ENCODE measurements at places on chromosomes 6 and 20.

- no peaks in the 10 kb centered on the region for H3K27me3 ChIP-seq
- no peak overlapping the region for H3K4me3 ChIP-seq
- no peaks in the 10 kb centered on the region for H3K36me3 ChIP-seq
- no peaks in the 10 kb centered on the region for H3K4me1 ChIP-seq
- no peak for DNase-seq
Observed at GRCh38 chr6:74780831-74781230, 425.0 kb downstream of the COL12A1 start.

DNA sequence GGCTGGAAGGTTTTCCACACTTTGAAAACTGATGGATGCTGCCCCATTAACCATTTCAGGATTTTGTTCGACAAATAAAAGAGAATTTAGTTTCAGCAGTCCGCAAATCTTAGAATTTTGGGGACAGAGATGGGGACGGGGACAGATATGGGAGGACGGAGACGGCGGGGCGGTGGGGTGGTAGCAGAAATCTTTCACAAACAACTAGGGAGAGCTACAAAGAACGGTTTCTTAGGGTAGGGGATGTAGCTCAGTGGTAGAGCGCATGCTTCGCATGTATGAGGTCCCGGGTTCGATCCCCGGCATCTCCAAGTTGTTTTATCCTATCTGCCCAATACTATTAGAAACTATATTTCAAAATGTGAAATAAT lies 15.1 kb downstream of the HMGN4 start:
- H3K27me3 ChIP-seq = no peaks in the 10 kb centered on the region
- peaks cover 9% of the 10 kb centered on the region for H3K4me1 ChIP-seq
- DNase-seq = peak; percentile 70
- H3K36me3 ChIP-seq = peaks cover 3% of the 10 kb centered on the region
- no peak overlapping the region for H3K4me3 ChIP-seq

- no peak for DNase-seq
- no peaks in the 10 kb centered on the region for H3K4me1 ChIP-seq
- no peak overlapping the region for H3K27ac ChIP-seq
- H3K4me3 ChIP-seq = no peak overlapping the region
- H3K36me3 ChIP-seq = no peaks in the 10 kb centered on the region
- H3K27me3 ChIP-seq = no peaks in the 10 kb centered on the region
Observed at GRCh38 chr6:21752054-21752811, 158.7 kb downstream of the SOX4 start.

- H3K36me3 ChIP-seq = peaks cover 7% of the 10 kb centered on the region
- H3K27ac ChIP-seq = no peak overlapping the region
- peaks cover 12% of the 10 kb centered on the region for H3K4me1 ChIP-seq
- H3K4me3 ChIP-seq = no peak overlapping the region
- H3K27me3 ChIP-seq = no peaks in the 10 kb centered on the region
Observed at GRCh38 chr6:34549026-34549803, 6.9 kb downstream of the SPDEF start.

- H3K36me3 ChIP-seq = no peaks in the 10 kb centered on the region
- no peaks in the 10 kb centered on the region for H3K27me3 ChIP-seq
- no peak overlapping the region for H3K27ac ChIP-seq
- no peak for DNase-seq
- no peak overlapping the region for H3K4me3 ChIP-seq
Observed at GRCh38 chr6:19535351-19535750, 301.8 kb upstream of the ID4 start.

DNA sequence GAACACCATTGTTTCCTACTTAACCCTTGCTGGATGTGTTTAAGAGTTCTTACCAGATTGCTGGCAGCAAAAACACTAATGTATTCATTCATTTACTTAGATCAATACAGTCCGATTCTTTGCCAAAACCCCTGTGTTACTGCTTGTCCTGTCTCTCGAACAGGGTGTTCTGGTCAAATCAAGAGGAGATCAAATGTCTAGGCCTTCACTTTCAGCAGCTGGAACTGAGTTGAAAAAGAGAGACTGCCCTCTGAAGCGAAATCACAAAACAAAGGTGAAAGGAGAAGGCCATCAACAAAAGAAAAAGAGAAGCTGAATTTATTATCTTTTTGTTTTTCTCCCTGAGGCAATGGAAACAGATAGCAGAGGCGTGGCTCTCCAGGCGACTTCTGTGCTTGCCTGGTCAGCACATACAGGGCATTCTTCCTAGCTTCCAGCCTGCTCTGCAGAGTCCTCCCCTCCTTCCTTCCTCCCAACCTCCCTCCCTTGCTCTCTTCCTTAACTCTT lies 44.1 kb upstream of the GCM1 start:
- no peak for DNase-seq
- no peak overlapping the region for H3K27ac ChIP-seq
- H3K27me3 ChIP-seq = no peaks in the 10 kb centered on the region
- H3K36me3 ChIP-seq = peaks cover 7% of the 10 kb centered on the region
- peaks cover 11% of the 10 kb centered on the region for H3K4me1 ChIP-seq

- no peak overlapping the region for H3K27ac ChIP-seq
- no peaks in the 10 kb centered on the region for H3K27me3 ChIP-seq
- H3K36me3 ChIP-seq = no peaks in the 10 kb centered on the region
- peaks cover 14% of the 10 kb centered on the region for H3K4me1 ChIP-seq
- H3K4me3 ChIP-seq = no peak overlapping the region
Observed at GRCh38 chr6:35492974-35493284, 4.0 kb downstream of the TEAD3 start.

DNA sequence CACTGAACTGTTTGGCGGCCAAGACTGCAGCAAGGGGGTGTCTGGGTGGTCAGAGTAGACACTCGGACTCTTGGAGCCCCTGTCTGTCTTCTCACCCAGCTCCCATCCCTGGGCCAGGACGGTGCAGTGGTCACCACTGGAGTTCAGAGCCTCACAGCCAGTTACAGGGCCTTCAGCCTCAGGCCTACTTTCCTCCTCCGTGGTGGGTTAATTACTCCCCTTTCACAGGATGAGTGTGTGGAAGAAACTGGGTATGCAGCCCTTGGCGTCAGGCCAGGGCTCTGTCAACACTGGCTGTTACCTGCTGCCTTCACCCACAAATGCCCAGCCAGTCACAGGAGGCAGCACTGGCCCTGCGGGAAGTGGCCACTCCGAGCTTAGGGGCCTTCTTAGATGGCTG lies 1.8 kb upstream of the YTHDF1 start:
- H3K4me3 ChIP-seq = no peak overlapping the region
- H3K27ac ChIP-seq = no peak overlapping the region
- no peak for DNase-seq
- peaks cover 19% of the 10 kb centered on the region for H3K36me3 ChIP-seq
- H3K27me3 ChIP-seq = peaks cover 8% of the 10 kb centered on the region
- H3K4me1 ChIP-seq = peaks cover 29% of the 10 kb centered on the region

- no peak overlapping the region for H3K4me3 ChIP-seq
- no peaks in the 10 kb centered on the region for H3K36me3 ChIP-seq
- H3K27me3 ChIP-seq = no peaks in the 10 kb centered on the region
- DNase-seq = no peak
- H3K4me1 ChIP-seq = peaks cover 3% of the 10 kb centered on the region
- no peak overlapping the region for H3K27ac ChIP-seq
Observed at GRCh38 chr6:144896289-144896688, 611.2 kb downstream of the UTRN start.

GRCh38 chr6:15621203-15622044 lies 41.4 kb downstream of the DTNBP1 start:
- no peaks in the 10 kb centered on the region for H3K36me3 ChIP-seq
- no peaks in the 10 kb centered on the region for H3K27me3 ChIP-seq
- DNase-seq = no peak
- H3K4me1 ChIP-seq = peaks cover 32% of the 10 kb centered on the region

DNA sequence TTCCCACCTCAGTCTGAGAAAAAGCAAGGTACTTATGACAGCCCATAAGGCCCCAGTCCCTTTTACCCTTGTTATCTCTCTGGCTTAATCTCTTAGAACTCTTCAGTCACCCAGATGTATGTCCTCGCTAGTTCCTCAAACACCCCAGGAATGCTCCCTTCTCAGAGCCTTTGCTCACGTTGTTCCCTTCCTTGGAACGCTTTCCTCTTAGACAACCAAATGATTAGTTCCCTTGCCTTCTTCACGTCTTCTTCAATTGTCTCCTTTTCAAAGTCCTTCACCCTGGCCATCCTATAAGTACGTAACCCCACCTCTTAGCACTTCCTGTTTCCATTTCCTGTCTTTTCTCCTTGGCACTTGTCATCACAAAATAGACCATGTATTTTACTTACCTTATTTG lies 1.1 kb upstream of the APOBEC2 start:
- peaks cover 14% of the 10 kb centered on the region for H3K4me1 ChIP-seq
- peaks cover 7% of the 10 kb centered on the region for H3K36me3 ChIP-seq
- no peaks in the 10 kb centered on the region for H3K27me3 ChIP-seq
- H3K4me3 ChIP-seq = peak overlapping the region; percentile 1
- H3K27ac ChIP-seq = no peak overlapping the region

DNA sequence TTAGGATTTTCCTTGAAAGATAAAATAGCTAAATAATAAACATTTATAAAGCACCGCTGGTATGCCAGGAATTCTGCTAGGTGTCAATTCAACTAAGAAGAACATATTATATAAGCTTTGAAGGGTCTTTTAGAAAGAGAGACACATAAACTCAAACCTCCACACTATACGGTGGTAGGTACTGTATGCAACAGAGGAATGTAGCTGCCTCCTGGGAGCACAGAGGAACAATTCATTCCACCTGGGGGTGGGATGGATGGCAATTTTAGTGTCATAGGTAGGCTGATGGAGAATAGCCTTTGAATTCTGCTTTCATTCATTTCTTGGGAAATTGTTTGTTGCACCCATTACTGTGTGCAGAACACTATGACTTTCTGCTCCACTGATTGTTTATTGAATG lies 447.1 kb upstream of the MAP3K7 start:
- H3K4me1 ChIP-seq = no peaks in the 10 kb centered on the region
- no peaks in the 10 kb centered on the region for H3K27me3 ChIP-seq
- no peak overlapping the region for H3K27ac ChIP-seq
- H3K4me3 ChIP-seq = no peak overlapping the region

GRCh38 chr6:10583509-10583901 lies 62.4 kb downstream of the GCNT2 start:
- DNase-seq = no peak
- peaks cover 2% of the 10 kb centered on the region for H3K4me1 ChIP-seq
- H3K36me3 ChIP-seq = no peaks in the 10 kb centered on the region
- H3K4me3 ChIP-seq = no peak overlapping the region
- no peaks in the 10 kb centered on the region for H3K27me3 ChIP-seq

GRCh38 chr20:14009208-14009607 lies 13.9 kb downstream of the MACROD2 start:
- no peaks in the 10 kb centered on the region for H3K27me3 ChIP-seq
- H3K4me1 ChIP-seq = no peaks in the 10 kb centered on the region
- no peaks in the 10 kb centered on the region for H3K36me3 ChIP-seq
- DNase-seq = no peak

GRCh38 chr20:63577317-63577894 lies 3.4 kb upstream of the HELZ2 start:
- H3K4me3 ChIP-seq = no peak overlapping the region
- no peaks in the 10 kb centered on the region for H3K4me1 ChIP-seq
- H3K36me3 ChIP-seq = peaks cover 3% of the 10 kb centered on the region
- no peak for DNase-seq

- peaks cover 3% of the 10 kb centered on the region for H3K4me1 ChIP-seq
- DNase-seq = no peak
- H3K4me3 ChIP-seq = no peak overlapping the region
- no peaks in the 10 kb centered on the region for H3K36me3 ChIP-seq
- H3K27me3 ChIP-seq = no peaks in the 10 kb centered on the region
- no peak overlapping the region for H3K27ac ChIP-seq
Observed at GRCh38 chr6:108952776-108953486, 104.7 kb downstream of the ARMC2 start.

DNA sequence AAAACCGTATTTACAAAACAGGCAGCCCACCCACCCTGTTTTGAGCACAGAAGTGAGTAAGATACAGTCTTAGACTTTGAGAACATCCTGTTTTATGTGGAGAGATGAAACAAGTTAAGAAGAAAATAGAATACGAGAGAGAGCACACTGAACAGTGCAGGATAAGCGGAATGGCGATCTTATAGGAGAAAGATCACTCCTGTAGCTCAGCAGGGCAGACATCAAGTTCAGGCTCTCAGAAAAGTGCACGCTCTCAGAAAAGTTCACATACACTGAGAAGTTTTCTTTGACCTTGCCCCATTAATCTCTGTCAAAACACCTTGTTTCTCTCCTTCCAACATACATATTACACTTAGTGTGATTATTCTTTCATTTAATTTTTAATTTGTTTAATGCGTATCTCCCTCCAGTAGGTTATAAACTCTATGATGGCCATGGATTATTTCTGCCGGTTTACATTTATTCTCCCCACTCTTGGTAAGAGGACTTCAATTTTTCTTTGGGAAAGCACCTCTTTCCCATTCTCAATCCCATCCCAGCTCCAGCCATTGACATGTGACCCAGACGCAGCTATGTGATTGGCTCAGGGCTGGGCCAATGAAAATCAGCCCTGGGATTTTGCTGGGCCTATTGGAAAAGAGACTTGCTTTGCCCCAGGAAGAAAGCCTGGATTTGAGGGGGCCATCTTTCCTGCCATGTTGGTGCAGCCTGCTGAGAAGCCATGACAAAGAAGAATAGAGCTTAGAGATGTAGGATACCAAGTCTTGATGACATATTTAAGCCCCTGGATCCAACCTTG lies 16.2 kb downstream of the KCNB1 start:
- no peaks in the 10 kb centered on the region for H3K36me3 ChIP-seq
- no peak overlapping the region for H3K4me3 ChIP-seq
- H3K27me3 ChIP-seq = peaks cover 74% of the 10 kb centered on the region
- H3K27ac ChIP-seq = no peak overlapping the region

GRCh38 chr6:25476126-25476525 lies 175.9 kb upstream of the SCGN start:
- no peaks in the 10 kb centered on the region for H3K4me1 ChIP-seq
- no peak overlapping the region for H3K27ac ChIP-seq
- H3K27me3 ChIP-seq = peaks cover 8% of the 10 kb centered on the region
- peaks cover 3% of the 10 kb centered on the region for H3K36me3 ChIP-seq
- DNase-seq = no peak

- H3K4me3 ChIP-seq = no peak overlapping the region
- H3K4me1 ChIP-seq = peaks cover 2% of the 10 kb centered on the region
- no peaks in the 10 kb centered on the region for H3K27me3 ChIP-seq
Observed at GRCh38 chr6:22067122-22067521, 229.7 kb downstream of the PRL start.

- H3K27ac ChIP-seq = no peak overlapping the region
- H3K4me3 ChIP-seq = no peak overlapping the region
- H3K4me1 ChIP-seq = no peaks in the 10 kb centered on the region
- H3K36me3 ChIP-seq = no peaks in the 10 kb centered on the region
- H3K27me3 ChIP-seq = no peaks in the 10 kb centered on the region
- DNase-seq = no peak
Observed at GRCh38 chr6:84428300-84428907, 201.0 kb upstream of the CEP162 start.

- DNase-seq = no peak
- no peak overlapping the region for H3K4me3 ChIP-seq
- peaks cover 5% of the 10 kb centered on the region for H3K4me1 ChIP-seq
- H3K27me3 ChIP-seq = peaks cover 40% of the 10 kb centered on the region
Observed at GRCh38 chr20:53408691-53409446, 184.8 kb downstream of the ZNF217 start.

GRCh38 chr6:170374571-170375444 lies 68.2 kb downstream of the FAM120B start:
- no peak overlapping the region for H3K27ac ChIP-seq
- H3K4me1 ChIP-seq = peaks cover 29% of the 10 kb centered on the region
- no peak overlapping the region for H3K4me3 ChIP-seq
- H3K36me3 ChIP-seq = peaks cover 9% of the 10 kb centered on the region
- no peaks in the 10 kb centered on the region for H3K27me3 ChIP-seq
